EL (cell line): ENCODE measurements at places on chromosomes 2 and 18.
A peak's percentile ranks its signal among the peaks of the same experiment; 100 is the strongest.

DNA sequence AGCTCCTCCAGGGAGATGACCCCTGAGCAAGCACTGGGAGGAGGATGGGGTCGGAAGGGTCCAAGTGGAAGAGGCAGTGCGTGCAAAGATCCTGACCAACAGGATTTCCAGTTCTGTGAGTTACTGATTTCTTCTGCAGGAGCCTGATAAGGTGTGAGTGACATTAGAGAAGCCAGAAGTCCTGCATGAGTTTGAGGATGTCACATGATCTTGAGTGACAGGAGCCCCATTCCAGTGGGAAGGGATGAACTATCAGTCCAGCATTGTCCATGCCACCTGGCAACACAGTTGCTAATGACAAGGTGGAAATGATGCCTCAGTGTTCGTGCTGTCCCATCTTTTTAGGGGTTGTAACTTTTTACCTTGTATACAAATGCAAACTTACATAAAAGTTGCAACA is 285.1 kb upstream of the HDAC4 start:
- no peak for DNase-seq

DNA sequence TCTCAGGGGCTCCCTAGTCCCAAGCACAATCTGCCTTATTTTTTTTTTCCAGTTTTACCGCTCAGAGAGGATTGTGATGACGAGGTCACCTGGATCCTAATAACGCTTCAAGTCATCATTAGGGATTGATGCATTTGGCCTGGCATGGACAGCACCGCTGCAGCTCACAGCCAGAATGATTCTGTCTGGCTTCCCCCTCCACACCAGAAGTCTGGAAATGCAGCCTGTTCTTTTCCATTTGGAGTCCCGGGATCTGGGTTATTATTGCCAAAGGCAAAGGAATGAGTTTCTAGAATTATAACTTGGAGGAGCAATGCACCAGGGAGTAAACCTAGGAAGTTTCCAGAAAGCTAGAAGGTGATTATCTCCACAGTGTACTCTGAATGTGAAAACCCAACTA is 81.1 kb upstream of the TAF1B start:
- DNase-seq: no peak

DNA sequence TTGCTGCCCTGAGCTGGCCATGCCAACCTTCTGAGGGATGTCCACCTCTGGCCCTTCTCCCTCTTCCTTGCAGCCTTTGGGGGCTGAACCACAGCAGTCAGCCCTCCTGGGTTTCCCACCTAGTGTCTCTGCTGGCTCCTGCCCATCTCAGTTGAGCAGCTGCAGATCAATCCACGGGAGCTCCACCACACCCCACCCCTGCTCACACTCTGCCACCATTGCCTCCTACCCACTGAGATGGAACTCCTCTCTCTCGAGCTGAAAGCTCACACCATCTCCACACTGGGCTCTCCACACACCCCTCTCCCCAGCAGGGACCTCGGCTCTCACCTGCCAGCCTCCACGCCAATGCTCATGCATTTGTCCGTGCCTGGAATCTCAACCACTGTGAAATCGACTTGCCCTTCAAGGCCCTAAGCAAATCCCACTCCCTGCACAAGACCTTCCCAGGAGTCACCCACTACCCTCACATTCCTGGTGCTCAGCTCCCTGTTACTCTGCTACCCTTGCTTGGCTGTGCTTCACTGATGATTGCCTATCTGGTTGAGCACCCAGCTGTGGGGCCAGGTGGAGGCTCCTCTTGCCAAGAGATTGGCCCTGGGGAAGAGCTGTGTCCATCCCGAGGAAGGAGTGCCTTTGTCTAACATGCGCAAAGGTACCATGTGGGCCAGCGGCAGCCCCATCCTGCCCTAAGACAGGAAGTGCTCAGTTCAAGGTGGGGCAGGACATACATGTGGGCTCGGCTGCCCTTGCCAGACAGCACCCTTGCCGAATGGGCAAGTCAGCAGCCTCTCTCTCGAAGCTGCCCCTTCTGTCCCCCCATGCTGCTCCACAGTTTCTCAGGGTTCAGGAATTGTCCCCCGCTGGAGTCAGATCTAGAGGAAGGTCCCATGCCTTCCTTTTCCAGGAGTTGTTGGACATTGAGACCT is 208.7 kb downstream of the CYP26B1 start:
- no peak for DNase-seq

- DNase-seq: peak; percentile 15
Observed at GRCh38 chr18:76943542-76944339, 121.4 kb downstream of the ZNF236 start.

DNA sequence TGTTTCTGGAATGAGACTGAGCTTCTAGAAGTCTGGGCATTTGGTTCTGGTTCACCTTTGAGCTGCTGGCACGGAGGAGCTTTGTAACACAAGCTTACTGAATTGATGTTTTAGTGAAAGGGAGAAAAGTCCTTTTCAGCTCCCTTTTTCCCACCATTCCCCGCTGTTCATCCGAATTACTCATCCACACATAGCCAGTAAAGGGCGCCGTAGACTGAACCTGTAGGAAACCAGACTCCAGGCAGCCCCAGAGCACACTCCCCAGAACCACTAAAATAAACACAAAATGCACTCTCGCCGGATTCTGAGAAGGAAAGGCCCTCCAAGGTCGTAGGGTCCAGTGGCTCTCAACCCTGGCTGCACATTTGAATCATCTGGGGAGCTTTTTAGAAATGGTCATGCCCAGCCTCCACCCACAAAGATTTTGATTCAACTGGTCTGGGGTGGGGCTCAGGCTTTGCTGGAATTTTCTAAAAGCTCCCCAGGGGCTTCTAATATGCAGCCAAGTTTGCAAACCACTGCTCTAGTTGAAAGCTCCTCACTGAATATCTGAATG is 29.6 kb downstream of the TCF7L1 start:
- peak; percentile 13 for DNase-seq

- DNase-seq: peak; percentile 60
Observed at GRCh38 chr2:61151436-61151835, 10.6 kb upstream of the C2orf74 start.

DNA sequence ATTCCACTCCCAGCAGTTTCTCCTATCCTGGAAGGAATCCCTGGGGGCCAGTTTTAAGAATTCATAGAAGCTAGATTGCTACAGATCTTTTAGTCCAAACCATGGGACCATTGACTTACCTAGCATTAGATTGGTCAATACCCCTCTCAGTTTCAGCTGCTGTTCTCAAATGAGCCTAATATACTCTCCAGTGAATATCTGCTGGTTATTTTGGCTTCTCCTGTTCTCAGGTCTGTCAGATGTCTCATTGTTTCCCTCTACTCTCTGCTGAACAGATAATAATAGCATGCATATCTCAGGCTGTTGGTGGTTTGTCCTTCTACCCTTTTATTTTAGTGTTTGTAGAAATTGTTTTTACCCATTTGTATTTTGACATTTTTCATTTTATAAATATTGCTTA is 99.5 kb downstream of the FHOD3 start:
- no peak for DNase-seq

DNA sequence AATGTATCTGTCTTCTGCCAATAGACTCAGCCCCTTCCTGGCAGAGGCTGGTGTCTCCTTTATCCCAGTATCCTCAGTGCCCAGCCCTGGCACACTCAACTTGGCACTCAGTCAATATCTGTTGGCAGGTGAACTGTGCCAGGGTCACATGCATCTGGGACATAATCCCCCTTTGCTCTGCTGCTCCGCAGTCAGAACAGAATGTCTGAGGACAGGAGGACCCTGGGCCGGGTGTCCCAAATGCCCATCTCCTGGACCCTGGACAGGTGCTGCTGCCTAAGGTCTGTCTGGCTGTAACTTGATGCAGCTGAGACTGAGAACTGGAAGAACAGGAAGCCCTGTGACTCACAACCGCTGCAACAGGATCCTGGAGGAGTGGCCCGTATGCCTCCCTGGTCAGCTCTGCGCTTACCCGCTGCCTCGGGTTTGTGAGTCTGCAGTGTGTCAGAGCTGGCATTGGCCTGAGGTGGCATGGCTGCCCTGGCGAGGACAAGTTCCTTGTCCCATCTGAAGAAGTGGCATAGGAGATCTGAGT is 11.4 kb downstream of the HK2 start:
- peak; percentile 92 for DNase-seq

DNA sequence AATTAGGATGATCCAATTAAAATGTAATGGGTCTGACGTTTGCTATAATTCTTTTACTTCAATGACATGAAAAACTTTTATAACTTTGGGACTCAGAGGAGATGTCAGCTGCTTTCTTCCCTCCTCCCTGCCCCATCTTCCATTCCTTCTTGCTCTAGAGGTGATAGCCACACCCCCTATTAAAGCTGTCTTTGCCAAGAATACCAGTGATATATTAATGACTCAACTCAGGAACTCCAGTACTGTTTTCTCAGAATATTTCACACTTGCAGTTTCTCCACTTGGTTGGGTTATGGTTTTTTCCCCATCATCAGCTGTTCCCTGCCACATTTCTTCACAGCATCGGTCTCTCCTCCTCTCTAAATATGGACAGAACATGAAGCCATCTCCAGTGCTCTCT is 184.0 kb downstream of the KCNE4 start:
- peak; percentile 47 for DNase-seq

GRCh38 chr2:96801786-96802595 is 14.1 kb upstream of the CNNM3 start:
- DNase-seq: no peak

DNA sequence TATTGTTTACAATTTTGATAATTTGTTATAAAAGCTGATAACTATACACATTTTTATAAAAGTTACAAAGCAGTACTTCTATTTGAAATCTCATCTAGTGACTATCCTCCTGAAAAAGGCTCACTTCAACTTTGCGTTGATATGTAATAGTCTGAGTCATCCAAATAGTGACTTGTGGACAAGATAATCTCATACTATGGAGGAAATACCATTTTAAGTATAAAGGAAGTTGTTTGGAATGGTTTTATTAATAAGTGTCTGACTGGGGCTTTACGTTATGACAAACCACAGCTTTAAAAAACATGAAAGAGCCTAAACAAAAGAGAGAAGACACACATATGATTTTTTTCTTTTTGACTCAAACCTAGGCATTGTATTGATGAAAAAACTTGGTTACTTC is 272.3 kb upstream of the COL3A1 start:
- DNase-seq: peak; percentile 60

DNA sequence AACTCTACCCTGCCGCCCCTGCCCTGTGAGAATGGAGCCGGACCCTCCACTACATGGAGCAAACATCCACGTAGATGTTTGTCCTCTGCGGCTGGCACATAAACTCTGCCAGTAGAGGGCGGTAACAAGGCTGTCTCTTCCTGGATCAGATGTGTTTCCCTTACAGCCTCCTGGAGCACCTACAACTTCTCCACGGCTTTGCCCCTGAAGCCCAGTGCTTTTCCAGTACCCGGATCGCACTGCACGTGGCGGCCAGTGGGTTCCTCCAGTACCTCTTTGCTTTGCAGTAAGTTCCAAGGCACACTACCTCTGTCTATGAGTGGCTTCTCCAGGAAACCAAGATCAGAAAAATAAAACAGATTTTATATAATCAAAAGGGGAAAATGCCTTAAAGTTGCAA is 651.3 kb downstream of the DCDC2C start:
- DNase-seq: no peak

DNA sequence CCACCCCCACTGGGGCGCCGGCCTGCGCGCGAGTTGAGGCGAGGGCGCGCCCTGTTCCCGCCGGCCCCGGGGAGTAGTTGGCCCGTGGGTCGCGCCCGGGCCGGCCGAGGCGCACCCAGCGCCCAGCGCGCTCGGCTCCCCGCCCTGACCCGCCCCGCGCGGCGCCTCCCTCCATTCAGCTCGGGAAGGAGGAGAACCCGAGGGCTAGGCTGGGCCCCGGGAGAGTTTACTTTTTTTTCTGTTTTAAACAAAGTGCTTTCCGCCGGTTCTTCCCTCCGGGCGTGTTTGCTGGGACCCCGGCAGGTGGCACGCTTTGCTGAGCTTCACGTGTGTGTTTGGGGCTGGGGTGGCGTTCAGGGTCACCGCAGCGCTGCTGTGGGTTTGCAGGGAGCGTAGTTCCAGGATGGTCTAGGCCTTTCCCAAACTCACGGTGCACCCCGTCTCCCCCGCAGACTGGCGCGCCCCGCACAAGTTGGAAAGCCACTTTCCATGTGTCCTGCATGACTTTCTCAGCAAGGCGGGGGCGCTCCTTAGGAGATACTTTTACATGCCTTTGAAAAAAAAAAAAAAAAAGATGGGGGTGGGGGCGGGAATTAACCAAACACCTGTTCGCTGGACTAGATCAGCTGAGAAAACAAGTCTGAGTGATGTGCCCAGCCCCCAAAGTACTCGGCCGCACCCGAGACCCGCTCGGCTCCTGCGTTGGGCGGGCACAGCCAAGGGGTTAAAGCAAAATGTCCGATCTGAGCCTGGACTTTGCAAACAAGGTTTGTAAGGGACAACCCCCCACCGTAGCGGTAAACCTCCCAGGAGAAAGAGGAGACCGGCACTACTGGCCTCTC is 825 bp downstream of the ITGA6 start:
- DNase-seq: peak; percentile 44

DNA sequence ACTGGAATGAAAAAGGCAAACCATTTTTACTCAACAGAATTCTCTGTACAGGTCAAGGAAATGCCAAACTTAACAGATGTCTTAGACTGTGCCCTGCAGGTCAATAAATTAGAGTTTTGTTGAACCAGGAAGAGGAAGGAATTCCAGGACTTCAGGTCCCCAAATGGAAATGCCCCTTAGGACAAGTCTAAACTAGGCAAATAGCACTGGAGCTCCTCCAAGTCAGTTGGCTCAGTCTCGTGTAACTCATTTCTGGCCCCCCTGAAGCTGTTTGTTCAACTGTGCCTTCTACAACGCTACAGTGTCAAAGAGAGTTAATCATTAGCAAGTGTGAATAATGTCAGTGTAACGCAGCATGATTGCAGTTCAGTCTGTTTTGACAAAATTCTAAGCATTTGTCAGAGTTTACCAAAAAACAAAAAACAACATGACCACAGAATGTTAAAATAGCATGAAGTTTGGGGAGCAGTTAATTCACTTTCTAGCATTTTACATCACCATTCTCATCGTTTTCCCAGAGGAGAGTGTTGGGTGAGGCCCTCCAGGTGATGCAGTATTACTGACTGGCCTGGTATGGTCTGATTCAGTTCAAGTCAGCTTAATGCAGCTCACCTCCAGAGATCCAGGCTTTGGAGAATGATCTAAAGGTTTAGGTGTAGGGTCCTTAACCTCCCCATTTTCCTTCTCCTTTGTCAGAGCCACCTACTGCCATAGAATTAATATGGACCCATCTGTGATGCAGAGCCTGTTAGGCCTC is 108.1 kb downstream of the AQP4 start:
- no peak for DNase-seq

DNA sequence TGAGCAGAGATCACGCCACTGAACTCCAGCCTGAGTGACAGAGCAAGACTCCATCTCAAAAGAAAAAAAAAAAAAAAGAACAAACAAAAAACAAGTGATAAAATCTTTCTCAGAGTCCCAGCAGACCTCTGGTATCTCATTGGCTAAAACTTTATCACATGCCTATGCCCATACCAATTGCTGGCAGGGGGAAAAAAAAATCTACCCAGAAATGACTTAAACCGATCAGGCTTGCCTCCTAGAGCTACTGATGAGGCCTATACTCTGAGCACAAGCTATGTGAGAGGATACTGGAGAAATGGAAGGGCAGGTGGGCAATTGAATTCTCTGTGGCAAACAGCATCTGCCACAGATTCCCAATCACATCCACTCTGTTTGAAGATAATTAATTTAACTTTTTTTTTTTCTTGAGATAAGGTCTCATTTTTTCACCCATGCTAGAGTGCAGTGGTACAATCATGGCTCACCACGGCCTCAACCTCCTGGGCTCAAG is 49.0 kb downstream of the FBXO36 start:
- no peak for DNase-seq

- DNase-seq: no peak
Observed at GRCh38 chr18:35352283-35352682, 8.1 kb upstream of the ZNF24 start.

- no peak for DNase-seq
Observed at GRCh38 chr2:230795856-230796255, 68.9 kb upstream of the ITM2C start.
